Activated T-cell treated with anti-CD3 and anti-CD28 coated beads, Interleukin-2, amount 50 U/mL, for 24 hours (primary cell): ENCODE measurements at places on chromosomes 7 and 10.

DNA sequence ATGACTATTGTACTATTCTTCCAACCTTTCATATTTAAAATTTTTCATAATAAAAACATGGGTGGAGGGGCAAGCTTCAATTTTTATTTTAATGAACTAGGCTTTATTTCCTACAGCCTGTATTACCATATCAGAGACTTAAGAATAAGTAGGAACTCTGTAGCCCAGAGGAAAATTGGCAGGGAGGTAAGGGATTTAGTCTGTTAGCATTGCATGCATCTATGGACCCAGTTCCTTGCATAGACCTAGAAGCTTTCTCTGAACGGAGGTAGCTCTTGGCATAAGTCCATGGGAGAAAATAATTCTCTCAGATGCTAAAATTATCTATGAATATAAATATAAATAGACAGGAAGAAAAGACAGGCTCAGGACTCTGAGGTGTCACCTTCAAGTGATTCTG lies 31.4 kb upstream of the CCDC6 start:
- no peak for DNase-seq

- DNase-seq: no peak
Measured at GRCh38 chr10:116752563-116752962, 10.2 kb upstream of the HSPA12A start.

DNA sequence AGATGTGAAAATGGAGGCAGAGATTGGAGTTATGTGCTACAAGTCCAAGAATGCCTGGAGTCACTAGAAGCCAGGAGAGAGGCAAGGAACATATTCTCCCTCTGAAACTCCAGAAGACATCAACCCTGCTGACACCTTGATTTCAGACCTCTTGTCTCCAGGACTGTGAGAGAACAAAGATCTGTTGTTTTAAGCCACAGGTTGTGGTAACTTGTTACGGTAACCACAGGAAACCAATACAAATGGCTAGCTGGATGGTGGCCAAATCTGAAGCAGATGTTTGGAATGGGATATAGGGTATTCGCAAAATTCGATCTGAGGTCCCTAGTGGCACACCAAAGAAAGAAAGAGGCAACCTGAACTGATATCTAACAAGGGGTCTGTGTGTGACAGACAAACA lies 129.0 kb downstream of the HERPUD2 start:
- no peak for DNase-seq

DNA sequence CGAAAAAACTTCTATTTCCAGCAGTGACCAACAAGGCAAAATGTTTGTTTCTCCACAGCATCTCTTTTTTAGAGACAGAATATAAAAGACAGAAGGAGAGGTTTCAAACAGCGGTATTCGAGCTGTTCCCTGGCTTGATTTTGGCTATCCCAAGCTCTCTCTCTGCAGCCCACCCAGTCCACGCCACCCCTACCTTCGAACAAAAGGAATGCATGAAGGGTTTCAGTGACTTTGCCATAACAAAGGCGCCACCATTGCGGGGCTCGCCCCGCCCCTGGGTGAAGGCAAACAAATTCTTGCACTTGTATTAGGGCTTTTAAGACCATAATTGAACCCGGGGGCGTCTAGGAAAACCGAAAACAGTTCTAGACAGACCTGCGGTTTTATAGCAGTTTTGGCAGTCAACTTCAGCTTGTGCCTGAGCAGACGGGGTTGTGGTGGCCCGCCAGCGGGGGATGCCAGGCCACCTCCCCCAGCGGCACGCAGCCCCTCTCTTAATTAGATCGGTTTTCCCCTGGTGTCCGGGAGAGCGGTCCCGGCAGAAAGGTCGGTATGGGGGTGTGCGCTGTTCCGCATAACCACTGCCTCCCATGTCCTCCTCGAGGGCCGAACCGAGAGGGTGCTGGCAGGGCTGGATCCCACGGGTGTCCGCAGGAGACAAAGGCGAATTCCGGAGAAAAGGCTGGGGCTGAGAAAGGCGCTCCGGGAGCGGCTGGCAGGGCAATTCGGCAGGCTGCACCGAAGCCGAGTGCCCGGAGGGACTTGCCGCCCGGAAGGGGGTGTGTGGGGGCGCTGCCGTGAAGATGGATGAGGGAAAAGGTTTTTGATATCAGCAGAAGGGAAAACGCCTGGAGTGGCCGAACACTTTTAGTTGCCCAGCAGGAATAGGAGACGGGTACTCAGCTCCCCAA lies 2.7 kb upstream of the HOXA11 start:
- peak; percentile 41 for DNase-seq

DNA sequence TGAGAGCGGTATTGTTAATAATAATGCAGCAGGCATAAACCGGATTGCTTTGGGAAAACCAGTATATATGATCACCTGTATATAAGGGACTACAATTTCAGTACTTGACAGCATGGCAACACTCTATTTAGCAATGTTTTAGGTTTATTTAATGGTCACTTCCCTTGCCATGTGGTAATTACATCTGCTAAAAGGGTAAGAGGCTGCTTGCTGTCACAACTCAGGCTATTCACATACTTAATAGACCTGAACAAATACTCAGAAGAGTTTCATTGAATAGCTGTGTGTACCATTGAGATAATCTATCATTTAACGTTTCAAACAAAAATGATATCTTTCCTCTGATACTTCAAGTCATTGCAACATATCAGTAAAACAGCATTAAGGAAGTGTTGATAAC lies 90.1 kb downstream of the PCDH15 start:
- DNase-seq: no peak

- no peak for DNase-seq
Measured at GRCh38 chr10:219731-220472, 84.6 kb downstream of the ZMYND11 start.

DNA sequence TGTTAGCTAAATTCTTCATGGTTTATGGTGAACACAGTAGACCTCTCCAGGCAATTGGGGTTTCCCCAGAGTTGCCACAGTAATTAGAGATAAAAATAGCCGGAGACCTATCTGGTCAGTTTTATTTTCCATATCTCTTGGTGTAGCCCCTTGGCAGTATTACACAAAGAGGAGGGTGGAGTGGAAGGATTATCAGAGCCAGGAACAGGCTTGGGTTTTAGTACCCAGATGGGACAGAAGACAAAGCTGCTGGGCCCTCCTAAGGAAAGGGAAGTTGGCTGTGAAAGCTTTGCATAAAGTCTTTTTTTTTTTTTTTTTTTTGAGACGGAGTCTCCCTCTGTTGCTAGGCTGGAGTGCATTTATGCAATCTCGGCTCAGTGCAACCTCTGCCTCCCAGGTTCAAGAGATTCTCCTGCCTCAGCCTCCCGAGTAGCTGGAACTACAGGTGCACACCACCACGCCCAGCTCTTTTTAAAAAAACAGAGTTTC lies 9.7 kb downstream of the ZSCAN21 start:
- DNase-seq: no peak

DNA sequence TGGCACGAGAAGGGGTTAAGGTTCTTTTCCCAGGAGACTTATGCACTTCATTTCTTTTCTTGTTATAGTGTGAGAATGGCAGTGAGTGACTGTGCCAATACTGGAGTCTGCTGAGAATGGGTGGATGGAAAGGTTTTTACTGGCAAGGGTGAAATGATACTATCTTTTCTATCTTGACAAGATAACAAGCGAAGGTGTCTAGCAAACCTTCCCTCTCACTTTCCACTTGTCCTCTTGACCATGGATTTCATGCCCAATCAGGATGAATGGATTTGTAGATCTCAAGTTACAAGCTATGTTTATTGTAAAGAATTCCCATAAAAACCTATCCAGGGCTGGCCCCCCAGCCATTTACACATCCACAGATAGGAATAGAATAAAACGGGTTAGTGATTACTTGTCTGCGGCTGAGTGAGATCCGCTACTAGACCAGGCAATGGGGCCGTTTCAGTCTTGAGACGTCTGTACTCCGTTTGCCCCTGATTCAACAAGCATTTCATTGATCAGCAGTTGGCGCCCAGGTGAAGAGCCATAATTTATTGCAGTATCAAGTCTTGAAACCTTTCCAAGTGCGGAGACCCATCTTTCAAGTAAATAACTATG lies 152.6 kb downstream of the PRKCQ start:
- no peak for DNase-seq

GRCh38 chr7:38318803-38319416 lies 45.5 kb upstream of the TARP start:
- no peak for DNase-seq

GRCh38 chr10:34730726-34731125 lies 84.4 kb downstream of the PARD3 start:
- DNase-seq: no peak

DNA sequence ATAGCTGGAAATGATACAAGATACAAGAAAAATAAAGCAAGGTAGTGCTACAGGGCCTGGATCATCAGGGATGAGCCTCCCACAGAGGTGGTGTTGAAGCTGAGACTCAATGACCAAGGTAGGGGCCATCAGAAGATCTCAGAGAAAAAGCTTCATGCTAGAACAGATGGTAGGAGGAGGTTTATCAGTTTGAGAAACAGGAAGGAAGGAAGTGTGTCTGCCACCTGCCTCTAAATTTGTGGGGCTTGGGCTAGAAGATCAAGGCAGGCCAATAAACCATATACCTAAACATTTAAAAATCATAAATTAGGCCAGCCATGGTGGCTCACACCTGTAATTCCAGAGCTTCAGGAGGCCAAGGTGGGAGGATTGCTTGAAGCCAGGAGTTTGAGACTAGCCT lies 410.8 kb upstream of the PRKCQ start:
- no peak for DNase-seq

DNA sequence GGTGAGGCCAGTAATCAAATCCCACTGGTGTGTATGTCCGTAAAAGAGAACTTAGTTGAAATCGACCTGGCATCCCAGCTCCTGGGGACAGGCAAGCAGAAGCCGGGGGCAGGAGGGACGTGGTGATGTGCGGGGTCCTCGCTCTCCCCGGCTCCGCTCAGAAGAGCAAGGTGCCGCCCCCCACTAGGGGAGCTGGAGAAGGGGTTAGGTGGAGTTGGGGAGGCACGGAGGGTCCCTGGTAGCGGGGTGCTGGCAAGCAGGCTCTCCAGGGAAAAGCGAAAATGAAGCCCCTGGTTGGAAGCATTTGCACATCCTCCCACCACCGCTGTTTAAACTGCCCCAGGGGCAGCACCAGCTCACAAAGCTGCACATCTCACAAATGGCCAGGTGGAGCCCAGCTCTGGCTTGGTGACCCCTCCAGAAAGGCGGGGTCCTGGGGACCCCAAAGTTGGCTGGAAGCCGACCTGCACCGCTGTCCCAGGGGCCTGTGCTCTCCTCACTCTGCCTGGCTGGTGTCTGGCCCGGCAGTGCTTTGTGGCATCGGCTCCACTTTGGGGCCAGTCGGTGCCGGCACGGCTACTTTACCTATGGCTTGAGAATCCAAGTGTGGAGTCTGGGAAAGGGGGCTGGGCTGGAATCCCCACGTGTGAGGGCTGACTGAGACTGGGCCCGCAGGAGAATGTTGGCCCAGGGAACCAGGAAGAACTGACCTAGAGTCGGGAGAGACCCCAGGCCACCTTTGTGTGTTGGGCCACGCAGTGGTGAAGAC lies 2.9 kb upstream of the CFAP46 start:
- DNase-seq: no peak

- peak; percentile 34 for DNase-seq
Measured at GRCh38 chr10:16770670-16771069, 46.6 kb downstream of the RSU1 start.

GRCh38 chr10:23111517-23112286 lies 16.3 kb downstream of the MSRB2 start:
- no peak for DNase-seq

GRCh38 chr10:74988054-74988775 lies 123.2 kb upstream of the SAMD8 start:
- DNase-seq: no peak

- DNase-seq: no peak
Measured at GRCh38 chr7:44673324-44673723, 66.9 kb downstream of the OGDH start.

- DNase-seq: no peak
Measured at GRCh38 chr10:72658696-72659400, 33.0 kb upstream of the MICU1 start.

DNA sequence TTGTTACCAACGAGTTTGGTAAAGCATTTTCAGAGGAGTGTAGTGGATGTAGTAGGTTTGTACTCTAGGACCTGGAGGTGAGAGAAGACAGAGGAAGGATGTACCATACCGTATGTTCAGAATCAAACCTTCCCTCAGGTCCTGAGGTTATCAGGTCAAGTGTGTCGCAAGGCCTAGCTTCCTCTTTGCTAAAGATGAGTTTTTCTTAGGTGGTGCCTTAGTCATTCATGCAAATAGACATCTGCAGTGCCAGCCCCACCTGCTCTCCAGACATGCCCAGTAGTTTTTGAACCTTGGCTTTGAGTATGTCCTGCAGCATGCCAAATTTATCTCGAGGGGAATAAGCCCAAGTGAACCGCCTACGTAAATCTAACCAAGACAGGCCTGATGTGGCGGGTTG lies 71.3 kb downstream of the HDAC9 start:
- no peak for DNase-seq

DNA sequence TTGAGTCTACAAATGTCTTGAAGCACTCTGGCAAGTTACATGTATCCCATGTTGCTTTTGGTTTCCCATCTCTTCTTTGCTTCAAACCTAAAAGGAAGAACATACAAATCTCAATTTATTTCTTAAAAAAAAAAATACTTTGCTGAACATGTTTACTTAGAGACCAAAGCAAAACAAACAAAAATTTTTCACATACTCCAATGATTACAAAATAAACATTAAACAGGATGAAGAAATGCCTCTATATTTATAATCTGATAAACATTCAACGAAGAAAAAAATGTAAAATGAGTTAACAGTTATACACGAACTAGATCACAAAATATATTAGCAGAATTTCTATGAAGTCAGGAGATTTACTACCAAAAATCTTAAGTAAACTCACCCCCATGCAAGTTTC lies 31.3 kb downstream of the FAM204A start:
- DNase-seq: no peak

GRCh38 chr7:34842782-34843181 lies 184.8 kb downstream of the NPSR1 start:
- DNase-seq: no peak

GRCh38 chr7:39353615-39354376 lies 212.4 kb upstream of the YAE1 start:
- DNase-seq: no peak

DNA sequence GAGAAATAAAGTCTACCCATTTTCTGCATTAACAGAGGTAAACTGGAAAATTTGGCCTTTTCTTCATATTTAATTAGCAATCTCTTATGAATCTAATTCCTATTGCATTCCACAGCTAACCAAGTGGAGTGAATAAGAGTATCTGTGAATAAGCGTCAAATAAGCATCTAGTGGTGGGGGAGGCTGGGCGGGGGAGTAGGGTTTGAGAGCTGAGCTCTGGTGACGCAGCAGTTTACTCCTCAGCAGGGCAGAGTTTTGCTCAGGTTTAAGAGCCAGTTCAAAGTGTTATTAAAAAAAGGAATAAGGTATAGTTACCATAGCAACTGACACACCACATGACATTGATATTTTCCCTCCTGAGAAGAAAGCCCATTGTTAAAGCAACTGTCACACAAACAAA lies 1346.8 kb upstream of the CELF2 start:
- no peak for DNase-seq
